CD4-positive, alpha-beta T cell treated with Interferon gamma for 1 hour (primary cell): ENCODE measurements at places on chromosomes 3 and 15.

DNA sequence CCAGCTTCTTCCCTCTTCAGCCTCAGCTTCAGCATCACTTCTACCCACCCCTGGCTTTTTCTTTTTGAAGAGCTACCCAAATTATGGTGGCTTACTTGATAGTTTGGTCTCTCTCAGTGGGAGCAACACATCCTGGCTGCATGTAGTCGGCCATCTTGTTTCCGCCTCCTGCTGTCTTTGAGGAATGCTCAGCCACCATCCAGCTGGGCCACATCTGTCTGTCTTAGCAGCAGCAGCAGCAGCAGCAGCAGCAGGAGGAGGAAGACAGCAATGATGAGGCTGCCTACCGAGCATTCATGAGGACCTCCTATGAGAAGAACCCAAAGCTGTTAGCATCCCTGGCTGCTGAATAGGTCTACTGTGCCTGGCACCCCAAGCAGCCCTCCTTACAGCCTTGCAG lies 19.7 kb downstream of the IL16 start:
- no peak for DNase-seq

DNA sequence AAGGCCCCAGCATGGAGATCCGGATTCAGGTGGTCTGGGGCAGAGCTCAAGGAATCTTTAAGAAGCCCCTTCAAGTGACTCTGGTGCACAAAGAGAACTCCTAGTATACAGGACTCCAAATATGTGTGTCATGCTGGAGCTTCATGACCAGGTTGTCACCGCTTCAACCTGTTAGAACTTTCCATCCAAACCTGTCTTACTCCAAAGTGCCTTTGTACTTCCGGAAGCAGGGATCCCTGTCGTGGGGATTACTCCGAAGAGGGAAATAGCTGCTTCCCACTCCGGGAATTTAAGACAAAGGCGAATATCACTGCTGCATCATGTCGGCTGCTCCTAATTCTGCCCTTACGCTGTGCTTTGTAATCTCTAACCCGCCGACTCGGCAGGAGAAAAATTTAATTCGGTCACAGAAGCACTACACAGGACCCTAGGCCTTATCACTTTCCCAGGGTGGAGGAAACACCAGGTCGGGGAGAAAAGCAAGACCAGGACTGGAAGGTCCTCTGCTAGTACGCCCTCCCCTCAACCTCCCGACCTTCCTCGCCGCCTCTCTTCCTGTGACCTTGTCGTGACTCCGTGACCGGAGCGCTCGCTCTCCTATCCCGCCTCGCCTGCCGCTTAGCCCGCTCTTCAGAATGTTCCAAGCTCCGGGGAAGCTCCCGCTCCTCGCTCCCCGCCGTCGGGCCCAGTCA lies 730 bp downstream of the HIGD1A start:
- DNase-seq = no peak

GRCh38 chr3:136535906-136536305 lies 216.3 kb downstream of the STAG1 start:
- no peak for DNase-seq

- DNase-seq = no peak
These were observed 129.2 kb upstream of the BNIP2 start for GRCh38 chr15:59818336-59818735.
